ENCODE measurements at places on chromosomes 4 and X. TPM values are rescaled to one million over a fixed set of nuclear protein-coding genes. Genes with fewer than 3 reads are reported as not detected.
A peak's percentile ranks its signal among the peaks of the same experiment; 100 is the strongest.

Gene BEND4
- total RNA-seq: 0.13 TPM

Gene ADGRG4
- total RNA-seq: not detected

DNA sequence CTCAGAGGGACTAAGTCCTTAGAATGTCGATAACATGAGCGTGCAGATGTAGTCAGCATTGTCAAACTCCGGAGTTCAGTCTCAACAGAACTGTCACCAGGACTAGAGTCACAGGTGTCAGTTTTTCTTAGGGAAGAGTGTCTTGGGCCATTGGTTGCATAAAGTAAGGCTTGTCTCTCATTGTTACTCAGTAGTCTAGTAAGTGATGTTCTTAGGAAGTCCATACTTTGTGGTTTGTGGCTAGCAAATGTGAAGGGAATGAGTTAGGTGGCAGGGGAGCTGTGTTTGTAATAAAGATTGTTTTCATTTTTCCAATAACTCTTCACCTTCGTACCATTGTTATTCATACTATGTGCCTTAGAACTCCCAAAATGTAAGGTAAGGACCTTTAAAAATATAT, 119.6 kb downstream of the AFF2 start:
- DNase-seq: no peak

GRCh38 chrX:107716118-107716684, 59.4 kb downstream of the TSC22D3 start:
- peak; percentile 23 for DNase-seq

DNA sequence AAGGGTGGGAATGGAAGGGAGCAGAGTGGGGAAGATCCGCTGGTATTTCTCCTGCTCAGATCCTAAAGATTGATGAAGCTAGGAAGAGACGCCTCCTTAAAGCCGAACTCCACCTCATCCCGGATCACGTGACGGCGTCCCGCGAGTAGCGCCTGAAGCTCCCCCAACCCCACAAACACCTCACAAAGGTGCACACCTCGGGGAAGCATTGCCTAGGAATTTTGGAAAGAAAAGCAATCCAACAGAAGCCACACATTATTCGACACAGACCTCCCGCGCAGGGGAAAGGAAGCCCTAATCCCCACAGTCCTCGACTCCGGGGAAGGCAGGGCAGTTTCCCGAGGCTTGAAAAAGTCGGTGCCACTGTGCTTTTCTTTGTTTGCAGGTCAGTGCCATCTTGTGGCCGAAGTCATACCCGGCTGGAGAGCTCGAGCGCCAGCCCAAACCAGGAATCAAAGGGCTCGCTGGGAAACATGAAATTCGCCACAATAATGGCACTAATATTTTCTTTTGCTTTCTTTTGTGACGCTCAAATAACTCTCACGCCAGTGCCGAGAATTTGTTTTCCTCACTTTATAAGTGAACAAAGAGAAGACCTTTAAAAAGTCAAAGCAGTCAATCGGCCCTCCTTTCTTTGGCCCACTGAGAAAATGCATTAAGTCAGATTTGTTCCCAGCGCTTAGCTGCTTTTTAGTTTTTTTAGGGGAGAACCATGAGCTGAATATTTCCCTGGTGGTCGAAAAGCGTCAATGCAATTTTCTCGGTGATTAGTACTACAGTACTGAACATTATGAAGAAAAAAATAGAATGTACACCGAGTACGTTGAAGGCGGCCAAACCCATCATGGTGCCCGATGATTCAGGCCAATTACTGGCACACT, at the start of gene NPY1R:
Gene NPY1R (minus strand): TSS at position 71 of the 881 bp plus-strand sequence. CDS start 6,042 bp downstream, outside the sequence.
- DNase-seq: peak; percentile 91

Gene EPGN
- not detected for total RNA-seq

Gene CT45A1
- not detected for total RNA-seq

- DNase-seq: no peak
These were observed 213.5 kb upstream of the CLNK start for GRCh38 chr4:10898072-10898471.

Gene ADAMTS3
- total RNA-seq: 0.39 TPM

Gene ASB9
- total RNA-seq: not detected
